Caki2 (cell line): ENCODE measurements at places on chromosomes 2 and 18. TPM values are rescaled to one million over a fixed set of nuclear protein-coding genes. Genes with fewer than 3 reads are reported as not detected.

Gene LRP1B
- total RNA-seq: 0.14 TPM in 1 of 2 replicates, not detected in the other

Gene CD8A
- not detected in 2 replicates for total RNA-seq

Gene CPLX4
- total RNA-seq: not detected in 2 replicates

Gene CIDEA
- total RNA-seq: not detected in 2 replicates

Gene RBBP8
- 17.0 and 19.4 TPM in 2 replicates for total RNA-seq

Gene REG3G
- total RNA-seq: not detected in 2 replicates

Gene GNLY
- not detected in 2 replicates for total RNA-seq

Gene SLC9A2
- 5.8 and 6.2 TPM in 2 replicates for total RNA-seq

Gene SERPINB10
- not detected in 2 replicates for total RNA-seq

DNA sequence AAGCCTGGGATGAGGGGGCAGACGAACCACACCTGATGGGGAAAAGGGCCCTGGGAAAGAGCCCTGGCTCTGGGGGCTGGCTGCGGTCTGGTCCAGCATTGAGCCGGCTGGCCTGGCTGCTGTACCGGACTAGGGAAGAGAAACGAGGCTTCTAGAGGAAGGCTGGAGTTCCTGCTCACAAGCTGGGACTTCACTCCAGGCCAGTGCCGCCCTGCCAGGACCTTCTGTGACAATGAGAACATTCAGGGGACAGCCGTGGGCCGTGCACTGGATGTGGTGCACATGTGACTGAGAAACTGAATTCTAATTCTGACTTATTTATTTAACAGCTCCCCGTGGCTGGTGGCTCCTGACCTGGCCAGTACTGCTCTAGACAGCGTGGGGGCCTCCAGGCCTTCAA, 269.3 kb downstream of the HDAC4 start:
- no peak for DNase-seq

DNA sequence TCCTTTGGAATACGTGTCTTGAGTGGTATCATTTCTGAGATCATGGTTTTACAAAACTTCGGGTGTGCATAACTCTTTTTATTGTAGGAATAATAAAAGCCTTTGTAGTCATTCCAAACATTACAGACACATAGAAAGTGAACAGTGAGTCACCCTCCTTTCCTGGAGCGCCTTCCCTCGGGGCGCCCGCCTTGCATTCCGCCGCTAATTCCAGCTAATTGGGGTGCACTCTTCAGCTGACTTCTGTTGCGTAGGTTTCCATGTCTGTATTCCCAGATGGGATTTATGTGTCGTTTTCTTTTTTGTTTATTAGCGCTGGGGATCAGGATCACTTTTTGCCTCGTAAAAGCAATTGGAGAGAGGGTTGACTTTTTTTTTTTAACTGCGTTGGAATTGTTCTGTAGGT, 18.7 kb downstream of the SH3BP4 start:
- DNase-seq: no peak

DNA sequence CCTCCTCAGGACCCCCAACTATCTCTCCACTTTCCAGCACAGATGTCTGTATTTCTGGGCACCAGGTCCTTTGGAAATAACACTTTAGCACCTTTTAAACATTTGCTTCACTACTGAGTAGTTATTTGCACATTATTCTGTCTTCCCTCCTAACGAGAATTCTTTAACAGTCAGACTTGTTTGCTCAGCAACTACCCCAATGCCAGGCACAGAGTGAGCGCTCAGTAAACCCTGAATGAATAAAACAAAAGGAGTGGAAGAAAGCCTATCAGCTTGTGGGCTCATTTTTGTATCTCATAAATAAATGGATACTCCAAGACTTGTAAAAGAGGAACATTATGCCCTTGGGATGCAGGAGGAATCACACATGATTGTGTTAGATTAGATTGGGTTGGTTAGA, 450.4 kb downstream of the TGIF1 start:
- DNase-seq: no peak

- no peak for DNase-seq
Measured at GRCh38 chr2:66322506-66323260, 112.2 kb upstream of the MEIS1 start.

DNA sequence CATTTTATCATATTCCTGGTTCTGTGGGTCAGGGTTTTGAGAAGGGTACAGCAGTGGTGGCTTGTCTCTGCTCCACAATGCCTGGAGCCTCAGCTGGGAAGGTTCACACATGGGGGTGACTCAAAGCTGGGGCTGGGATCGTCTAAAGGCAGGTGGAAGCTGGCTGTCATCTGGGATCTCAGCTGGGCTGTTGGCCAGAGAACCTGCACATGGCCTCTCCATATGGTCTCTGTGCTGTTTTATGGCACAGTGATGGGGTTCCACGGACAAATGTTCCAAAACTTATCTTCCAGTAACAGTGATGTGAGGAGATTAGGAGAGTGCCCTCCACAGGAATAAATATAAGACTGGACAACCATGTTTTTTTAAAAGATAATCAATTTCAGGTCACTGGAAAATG, 191.4 kb downstream of the SS18 start:
- no peak for DNase-seq

- DNase-seq: no peak
Measured at GRCh38 chr2:139631966-139632365, 851.8 kb upstream of the NXPH2 start.

GRCh38 chr2:69601179-69601612, 42.3 kb downstream of the AAK1 start:
- DNase-seq: no peak

DNA sequence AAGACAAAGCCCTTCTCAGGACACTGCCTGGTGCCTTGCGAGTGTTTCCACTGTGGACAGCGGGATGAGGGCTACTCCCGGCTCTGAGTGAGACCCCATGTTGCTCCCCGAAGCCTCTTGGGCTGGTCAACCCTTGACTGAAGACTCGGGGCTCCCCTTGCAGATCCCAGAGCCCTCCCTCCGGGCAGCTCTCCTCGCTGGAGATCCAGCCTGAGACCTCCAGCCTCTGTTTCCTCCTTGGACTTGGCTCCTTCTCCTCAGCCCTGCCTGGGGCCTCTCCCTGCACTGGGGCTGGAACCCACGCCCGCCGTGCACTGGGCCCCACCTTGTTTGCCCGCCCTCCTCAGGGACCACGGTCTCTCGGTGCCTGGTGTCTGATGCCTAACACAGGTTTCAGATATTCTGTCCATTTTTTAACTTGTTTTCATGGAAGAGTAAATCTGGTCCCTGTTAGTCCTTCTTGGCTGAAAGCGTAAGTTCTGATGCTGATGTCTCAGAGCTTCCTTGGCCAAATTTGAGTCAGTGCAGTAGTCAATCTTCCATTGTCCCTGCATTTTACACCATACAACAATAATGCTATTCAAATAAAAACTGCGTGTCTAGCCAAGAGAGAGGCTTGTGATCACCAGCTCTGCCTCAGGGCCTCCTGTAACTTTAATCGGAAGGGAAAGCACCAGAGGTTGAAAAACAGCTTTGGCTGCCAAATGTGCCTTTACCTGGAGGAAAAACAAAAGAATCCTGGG, 139.3 kb upstream of the CTDP1 start:
- no peak for DNase-seq

GRCh38 chr18:47415881-47416280, 164.4 kb upstream of the SKOR2 start:
- no peak for DNase-seq

DNA sequence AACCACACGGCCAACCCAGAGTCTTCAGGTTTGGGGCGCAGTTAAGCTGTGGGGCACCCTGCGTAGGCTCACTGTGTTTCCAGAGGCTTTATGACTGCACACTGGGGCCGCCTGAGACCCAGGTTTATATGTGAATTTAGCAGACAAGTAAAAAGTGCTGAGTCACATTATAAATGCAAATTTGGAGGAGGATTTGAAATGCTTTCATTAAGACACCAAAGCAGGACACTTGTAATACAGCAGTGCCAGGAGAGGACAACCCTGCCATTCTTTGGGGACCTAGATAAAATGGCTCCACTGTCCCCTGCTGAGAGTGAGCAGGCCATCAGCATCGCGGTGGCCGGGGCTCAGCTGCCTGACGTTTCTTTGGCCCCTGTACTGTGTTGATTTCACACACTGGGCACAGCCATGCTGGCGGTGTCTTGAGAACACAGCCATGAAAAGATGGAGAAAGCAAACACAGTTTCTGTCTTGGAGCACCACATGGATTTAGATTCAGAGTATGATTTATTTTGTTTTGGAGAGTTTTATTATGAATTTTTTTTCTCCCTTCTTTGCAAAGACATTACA, 10.2 kb downstream of the ACKR3 start:
- no peak for DNase-seq

DNA sequence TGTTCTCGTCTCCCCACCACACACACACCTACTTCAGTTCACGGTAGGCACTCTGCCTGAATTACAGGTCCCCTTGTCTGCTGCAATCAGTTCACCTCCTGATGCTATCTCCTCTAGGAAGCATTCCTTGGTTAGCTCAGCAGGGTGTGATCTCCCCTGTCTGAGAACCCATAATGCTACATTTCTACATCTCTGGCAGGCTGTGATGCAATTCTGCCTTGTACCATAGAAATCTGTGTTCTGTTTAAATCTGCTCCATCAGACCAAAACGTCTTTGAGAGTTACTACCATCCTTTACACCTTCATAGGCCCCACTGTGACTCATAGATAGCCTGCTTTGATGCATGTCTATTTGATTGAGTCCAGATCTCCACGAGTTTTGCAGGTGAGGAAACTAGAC, 103.9 kb downstream of the TTC32 start:
- DNase-seq: no peak
